Posterior vena cava (tissue), 2 donors: ENCODE measurements at places on chromosomes 13 and 19. TPM values are rescaled to one million over a fixed set of nuclear protein-coding genes. Genes with fewer than 3 reads are reported as not detected.

BEST2 gene
- total RNA-seq = not detected

CD33 gene
- 17.4 TPM for total RNA-seq

HPN gene
- 1.7 TPM for total RNA-seq

ZNF880 gene
- 29.1 TPM for total RNA-seq

MAP3K10 gene
- total RNA-seq = 16.9 TPM

DNA sequence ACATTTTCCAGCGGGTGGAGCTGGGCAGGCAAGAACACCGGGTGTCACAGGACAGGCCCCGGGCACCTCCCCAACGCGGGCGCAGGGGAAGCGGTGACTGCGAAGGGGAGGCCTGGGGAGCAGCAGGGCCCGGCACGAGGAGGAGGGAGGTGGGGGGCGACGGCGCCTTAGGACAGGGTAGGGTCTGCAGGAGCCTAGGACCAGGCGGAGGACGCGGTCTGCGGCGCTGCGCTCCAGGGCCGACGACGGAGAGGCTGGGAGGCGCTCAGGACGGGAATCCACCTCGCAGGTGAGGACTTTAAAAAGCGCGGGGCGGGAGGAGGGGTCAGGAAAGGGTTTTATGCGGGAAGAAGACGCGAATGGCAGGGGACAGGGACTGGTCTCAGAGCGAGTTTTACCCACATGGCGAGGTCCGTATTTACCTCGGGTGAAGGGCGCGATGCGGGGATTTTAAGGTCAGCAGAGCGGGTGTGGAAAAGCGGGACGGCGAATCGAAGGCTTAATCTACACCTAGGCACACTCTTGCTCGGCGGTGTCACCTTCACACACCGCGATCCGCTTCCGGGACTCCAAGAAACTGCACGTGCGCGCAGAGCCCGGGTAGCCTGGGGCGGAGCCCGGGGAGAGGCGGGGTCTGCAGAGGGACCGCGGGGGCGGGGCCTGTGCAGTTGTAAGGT is 13.5 kb downstream of the ERVV-2 start:
- DNase-seq = peak; percentile 78

- DNase-seq = no peak
Observed at GRCh38 chr13:32254916-32255723, 60.0 kb downstream of the ZAR1L start.

DNA sequence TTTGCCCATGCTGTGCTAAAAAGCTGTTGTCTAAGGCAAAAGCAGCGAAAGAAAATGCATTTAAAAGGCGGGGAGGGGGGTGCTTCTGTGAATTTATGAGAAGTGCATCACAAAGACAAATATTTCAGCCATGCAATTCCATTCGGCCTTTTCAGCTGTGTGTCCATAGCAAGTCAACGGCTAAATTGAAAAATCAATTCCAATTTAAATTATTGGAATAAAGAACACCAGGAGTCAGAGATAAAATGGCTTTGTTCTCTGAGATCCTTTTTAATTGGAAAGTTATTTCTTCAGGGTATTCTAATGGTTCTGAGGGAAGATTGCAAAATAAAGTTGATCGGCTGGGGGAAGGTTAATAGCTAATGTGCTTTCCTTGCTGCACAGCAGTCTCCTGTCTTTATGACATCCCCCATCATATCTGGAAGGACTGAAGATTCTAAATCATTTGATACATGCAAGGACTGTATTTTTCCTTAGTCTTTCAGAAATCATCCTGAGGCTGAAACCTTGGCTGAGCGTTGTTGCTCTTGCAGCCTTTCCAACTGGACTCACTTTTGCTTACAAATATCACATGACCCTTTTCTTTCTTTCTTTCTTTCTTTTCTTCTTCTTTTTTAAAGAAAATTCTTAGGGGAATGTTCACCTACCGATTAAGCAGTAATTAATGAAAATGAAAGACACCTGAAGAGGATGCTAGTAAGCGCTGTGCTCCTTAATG is 647.1 kb downstream of the DACH1 start:
- no peak for DNase-seq

- no peak for DNase-seq
Observed at GRCh38 chr19:31597616-31598015, 248.4 kb upstream of the TSHZ3 start.

- DNase-seq = no peak
Observed at GRCh38 chr13:36057041-36057440, 74.1 kb downstream of the DCLK1 start.

GRCh38 chr13:95447814-95448213 is 104.7 kb upstream of the CLDN10 start:
- DNase-seq = no peak

DNA sequence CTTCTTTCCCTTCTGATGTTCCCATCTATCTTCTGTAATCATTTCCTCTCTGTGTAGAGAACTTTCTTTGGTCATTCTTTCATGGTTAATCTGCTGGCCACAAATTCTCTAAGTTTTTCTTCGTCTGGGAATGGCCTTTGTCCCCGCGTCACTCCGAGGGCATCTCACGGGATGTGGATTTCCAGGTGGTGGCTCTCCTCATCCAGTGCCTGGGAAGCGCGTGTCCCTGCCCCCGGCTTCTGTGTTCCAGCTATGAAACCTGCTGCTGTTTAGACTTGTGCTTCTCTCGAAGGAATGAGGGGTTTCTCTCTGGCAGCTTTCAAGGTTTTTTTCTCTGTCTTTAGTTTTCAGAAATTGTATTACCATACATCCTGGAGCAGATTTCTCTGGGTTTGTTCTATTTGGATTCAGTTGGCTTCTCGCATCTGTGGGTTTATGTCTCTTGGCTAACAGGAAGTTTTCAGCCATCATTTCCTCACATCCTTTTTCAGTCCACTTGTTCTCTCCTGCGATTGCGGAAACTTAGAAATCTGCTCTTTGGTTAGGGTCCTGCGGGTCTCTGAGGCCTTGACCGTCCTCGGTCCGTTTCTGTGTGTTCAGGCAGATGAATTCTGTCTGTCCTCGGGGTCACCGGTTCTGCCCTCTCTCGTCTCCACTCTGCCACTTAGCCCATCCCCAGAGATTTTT is 36.9 kb upstream of the DCUN1D2 start:
- DNase-seq = peak; percentile 61

- DNase-seq = no peak
Observed at GRCh38 chr19:8045872-8046568, 6.5 kb upstream of the CCL25 start.

DNA sequence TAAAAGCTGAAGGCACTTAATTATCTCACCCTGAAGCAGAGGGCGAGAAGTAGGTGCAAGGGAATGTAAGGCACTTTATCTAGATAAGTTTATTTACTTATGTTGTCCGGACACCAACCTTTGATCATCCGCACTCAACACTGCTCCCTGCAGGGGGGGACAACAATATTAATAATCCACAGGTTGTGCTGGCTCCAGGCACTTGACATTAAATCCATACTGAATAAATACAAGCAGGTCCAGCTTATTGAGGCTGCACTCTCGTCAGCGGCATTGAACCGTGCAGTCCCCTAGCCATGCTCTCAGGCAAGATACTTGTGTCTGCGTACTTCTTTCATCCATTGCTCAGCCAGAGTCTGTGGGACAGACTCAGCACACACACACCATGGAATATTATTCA is 374.5 kb upstream of the NBEA start:
- DNase-seq = no peak

DNA sequence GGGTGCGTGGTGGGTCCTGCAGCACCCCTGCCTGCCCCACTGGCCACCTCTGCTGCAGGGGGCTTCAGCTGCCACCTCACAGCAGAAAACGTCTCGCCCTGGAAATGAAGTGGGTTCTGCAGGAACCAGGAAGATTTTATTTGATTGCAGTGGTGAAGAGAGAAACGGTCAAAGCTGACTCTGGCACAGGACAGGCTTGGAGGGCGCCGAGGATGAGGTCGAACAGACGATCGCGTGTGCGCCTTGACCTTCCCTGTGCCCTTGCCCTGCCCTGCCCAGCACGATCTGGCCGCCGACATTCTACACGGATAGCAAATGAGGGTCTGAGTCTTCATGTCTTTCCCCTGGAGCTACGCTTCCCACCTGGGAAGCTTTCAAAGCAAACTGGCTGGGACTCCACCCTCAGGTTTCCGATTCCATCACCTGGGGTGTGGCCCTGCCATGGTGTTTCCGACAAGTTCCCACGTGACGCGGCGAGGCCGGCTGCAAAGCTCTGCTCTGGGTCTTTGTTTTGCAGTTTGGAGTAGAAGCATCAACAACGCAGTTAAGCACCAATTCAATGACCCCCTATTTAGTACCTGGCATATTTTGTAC is 50.3 kb upstream of the TUBGCP3 start:
- no peak for DNase-seq

DNA sequence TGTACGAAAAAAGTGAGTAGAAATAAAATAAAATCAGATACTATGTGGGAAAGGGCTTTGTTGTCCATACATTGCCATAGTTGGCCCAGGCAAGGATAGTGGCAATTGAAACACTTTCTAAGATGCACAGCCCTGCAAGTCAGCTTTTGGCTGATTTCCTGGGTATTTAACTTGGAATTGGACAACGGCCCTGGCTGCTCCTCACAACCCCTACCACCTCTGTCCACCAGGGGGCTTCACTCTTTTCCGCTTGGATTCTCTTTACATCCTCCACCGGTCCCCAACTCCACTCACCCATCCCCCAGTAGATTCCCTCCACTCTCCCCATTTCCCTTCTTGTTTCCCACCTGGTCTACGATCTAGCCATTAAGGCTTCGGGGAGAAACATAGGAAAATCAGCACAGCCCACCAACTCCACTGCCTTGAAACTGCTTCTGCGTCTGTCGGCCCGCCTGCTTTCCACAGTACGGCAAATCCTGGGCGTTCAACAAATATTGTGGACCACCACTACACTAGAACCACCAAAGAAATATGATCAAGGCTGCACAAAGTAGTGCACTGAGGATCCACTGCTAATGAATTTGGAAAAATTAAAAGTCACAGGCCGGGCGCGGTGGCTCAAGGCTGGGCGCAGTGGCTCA is 48.6 kb upstream of the GTF3A start:
- DNase-seq = no peak

DNA sequence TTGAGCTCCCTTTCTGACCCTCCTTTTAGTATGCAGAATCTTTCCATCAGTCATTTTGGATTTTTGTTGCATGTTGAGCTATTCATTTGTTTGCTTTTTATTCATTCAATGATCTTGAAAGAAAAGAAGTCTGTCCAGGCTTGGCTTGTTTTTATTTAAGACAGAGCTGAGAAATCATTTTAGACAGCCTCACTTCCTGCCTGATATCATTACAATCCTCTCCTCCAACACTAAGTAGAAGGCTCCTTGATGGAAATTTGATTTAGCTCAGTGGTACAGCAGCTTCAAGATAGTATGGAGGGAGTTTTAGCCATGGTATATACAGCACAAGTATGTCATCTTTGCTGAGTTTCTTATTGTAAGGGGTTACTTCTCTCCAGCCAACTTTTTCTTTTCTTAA is 28.4 kb downstream of the MBNL2 start:
- no peak for DNase-seq

DNA sequence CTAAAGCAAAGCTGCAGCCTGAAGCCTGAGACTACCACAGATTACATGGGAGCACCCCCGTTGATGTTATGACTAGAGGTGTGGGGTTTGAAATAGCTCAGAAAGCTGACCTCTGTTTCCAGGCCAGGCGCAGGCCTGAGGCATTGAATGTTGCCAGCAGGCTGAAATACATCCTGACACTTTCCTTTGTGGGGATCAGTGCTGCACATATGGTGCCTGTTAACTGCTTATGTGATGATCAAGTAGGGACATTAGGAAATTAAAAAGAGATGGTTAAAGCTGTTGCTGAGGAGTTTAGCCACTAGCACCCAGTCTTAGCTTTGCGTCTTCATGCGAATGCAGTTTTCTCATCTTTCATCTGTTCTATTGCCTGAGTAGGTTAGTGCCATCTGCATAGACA is 83.2 kb downstream of the CCNA1 start:
- no peak for DNase-seq

- DNase-seq = no peak
Observed at GRCh38 chr19:43804432-43804831, 2.2 kb upstream of the LYPD5 start.
